GM12878 (cell line): ENCODE measurements at places on chromosomes 16 and 17.

- DNase-seq: no peak
Measured at GRCh38 chr16:56515665-56516064, 4.2 kb downstream of the BBS2 start.

DNA sequence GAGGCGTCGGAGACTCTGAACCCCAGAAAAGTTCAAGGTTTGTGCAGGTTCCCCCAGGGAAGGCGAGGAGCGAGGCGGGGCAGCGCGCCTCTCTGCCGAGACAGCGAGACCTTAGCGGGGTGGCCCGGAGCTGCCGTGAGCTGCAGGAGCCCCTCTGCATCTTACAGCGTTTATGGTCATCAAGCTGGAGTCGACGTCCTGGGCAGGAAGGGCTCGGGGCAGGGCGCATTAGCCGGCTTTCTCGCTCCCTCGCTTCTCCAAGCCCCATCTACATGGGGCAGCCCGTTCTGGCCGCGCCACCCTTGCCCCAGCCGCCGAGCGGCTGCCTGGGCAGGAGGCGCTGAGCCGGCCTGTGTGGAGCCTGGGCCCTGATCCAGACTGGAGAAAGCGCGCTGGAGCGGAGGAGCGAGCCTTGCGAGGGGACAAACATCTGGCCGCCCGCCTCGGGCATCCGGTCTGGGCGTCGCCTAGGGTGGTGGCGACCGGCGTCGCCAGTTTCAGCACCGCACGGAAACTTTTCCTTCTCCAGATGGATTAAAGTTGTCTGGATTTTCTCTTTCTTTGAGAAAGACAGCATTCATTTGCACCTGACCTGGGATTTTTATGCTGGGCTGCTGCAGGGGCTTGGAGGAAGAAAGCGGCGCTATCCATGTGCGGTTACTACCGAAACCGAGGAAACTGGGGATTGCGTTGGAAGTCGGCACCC is 750 bp downstream of the TMEM132E start:
- no peak for DNase-seq

- DNase-seq: no peak
Measured at GRCh38 chr16:20875355-20875650, 24.9 kb downstream of the DCUN1D3 start.

GRCh38 chr16:19132255-19132654 is 18.5 kb downstream of the ITPRIPL2 start:
- no peak for DNase-seq

DNA sequence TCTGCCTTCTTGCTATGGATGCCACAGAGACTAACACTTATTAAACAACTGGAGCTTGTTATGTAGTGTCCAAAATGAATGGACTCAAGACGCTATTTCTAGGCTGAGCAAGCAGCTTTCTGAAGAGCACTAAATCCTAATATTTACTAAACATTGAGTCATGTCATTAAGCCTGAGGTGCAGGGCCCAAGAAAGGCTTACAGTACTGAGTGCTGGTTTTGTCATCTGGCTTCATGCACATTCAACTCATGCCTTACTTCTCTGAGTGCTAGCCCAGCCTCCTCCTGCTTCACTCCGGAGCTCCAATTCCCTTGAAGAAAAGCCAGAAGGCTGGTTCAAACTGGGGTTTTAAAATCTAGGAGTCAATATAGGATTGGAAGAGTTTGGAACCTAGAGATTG is 363.3 kb upstream of the CDH5 start:
- DNase-seq: no peak

DNA sequence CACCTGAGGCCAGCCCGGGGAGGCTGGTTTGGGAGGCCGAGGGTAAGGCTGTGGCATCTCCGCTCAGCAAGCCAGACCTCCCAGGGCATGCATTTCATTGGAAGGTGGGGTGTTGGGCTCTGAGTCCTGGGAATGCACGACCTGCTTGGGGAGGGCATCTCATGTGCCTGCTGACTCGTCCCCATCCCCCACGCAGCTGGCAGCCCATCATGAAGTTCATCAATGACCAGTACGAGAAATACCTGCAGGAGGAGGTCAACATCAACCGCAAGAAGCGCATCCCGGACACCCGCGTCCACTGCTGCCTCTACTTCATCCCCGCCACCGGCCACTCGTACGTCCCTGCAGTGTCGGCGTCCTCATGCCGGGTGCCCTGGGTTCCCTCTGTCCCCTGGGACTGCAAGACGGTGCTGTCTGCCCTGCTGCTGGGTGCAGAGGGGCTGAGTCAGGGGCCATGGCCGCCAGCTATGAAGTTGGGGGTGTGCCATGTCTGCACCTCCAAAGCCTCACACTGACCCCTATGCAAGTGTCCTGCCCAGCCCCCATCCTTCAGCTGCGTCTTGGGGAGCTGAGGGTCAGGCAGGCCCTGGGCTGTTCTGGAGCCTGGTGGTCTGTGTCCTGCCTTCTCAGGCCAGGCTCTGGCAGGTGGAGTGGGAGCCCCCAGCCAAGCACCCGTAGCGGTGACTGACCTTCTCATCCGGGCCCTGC is 347.9 kb downstream of the SEC14L1 start:
- DNase-seq: no peak

DNA sequence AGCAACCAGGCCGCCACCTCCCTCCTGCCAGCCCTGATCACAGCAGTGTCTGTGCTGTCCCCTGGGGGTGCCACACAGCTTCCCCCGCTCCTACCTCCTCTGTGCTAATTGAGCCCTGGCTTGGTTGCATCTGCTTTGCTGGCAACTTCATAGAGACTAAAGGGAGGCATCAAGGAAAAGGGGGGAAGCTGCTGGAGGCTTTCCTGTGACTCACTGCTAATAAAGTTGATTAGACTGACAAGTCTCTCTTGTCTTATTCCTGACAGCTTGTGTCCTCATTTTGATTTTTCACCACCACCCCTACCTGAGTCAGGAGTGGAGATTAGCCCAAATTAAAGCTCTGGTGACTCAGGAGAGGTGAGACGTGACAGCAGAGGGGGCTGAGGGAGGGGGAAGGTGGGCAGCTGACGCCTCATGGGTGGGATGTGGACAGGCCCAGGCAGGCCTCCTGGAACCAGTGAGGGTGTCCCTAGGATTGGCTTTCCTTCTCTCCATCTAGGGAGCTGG is 310.0 kb downstream of the CBLN1 start:
- no peak for DNase-seq

DNA sequence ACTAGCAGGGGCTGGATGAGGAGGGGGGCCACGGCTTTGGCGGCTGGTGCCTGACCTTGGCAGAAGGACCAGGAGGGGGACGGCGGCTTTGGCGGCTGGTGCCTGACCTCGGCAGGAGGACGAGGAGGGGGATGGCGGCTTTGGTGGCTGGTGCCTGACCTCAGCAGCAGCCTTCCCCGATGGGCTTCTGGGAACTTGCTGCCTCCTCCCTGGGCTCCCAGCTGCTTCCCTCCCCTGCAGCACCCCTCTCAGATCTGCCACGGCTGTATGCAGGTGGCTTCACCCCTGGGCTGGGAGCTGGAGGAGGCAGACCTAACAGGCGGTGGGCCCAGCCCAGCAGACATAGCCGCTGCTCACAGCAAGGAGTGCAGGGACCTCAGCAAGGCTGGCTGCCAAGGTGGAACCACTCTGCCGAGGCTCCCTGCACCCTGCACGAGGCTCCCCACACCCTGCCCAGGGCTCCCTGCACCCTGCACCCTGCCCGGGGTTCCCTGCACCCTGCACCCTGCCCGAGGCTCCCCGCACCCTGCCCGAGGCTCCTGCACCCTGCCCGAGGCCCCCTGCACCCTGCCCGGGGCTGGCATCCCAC is 38.4 kb upstream of the CBFA2T3 start:
- no peak for DNase-seq

DNA sequence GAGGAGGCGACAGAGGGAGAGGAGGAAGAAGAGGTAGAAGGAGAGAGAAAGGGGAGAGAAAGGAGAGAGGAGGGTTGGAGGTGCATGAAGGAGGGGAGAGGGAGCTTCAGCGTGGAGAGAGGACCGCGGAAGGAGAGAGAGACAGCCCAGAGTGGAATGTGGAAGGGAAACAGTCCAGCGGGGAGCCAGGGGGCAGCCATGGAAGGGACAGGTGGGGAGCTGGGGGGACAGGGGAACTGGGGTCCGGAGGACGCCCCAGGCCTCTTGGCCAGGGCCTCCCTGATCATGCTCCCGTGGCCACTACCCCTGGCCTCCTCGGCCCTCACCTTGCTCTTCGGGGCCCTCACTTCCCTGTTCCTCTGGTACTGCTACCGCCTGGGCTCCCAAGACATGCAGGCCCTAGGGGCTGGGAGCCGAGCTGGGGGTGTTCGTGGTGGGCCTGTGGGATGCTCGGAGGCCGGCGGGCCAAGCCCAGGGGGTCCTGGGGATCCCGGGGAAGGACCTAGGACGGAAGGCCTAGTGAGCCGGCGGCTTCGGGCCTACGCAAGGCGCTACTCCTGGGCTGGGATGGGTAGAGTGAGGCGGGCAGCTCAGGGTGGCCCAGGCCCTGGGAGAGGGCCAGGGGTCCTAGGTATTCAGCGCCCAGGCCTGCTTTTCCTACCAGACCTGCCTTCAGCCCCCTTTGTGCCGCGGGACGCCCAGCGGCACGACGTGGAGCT is 759 bp downstream of the ASPHD1 start:
- DNase-seq: no peak

DNA sequence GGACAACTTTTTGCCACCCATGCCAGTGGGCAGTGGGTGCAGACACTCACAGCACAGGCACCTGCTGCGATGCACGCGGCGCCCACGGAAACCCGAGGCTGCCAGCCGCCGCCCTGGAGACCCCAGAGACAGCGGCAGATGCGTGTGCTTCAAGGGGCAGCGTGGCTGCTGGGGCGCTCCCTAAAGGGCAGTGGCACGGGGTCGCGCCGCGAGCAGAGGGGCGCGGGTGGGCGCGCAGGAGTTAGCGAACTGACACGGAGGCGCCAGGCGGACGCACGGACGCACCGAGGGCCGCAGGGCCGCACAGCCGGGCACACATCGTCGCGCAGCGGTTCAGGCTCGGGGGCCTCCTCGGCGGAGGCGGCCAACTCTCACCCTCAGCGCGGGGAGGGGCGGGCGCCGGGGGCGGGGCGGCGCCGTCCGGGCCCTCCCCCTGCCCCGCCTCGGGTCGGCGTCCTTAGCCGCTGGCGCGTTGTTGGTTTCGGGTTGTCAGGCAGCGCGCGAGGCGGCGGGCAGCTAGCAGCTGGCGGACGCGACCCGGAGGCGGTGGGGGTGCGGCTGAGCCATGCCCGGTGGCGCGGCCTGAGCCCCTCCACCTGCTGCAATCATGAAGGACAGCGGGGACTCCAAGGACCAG is at the start of gene KIF19:
KIF19 (plus strand) TSS at position 484 of the 637 bp plus-strand sequence; CDS start at position 608, 124 bp downstream.
- no peak for DNase-seq

DNA sequence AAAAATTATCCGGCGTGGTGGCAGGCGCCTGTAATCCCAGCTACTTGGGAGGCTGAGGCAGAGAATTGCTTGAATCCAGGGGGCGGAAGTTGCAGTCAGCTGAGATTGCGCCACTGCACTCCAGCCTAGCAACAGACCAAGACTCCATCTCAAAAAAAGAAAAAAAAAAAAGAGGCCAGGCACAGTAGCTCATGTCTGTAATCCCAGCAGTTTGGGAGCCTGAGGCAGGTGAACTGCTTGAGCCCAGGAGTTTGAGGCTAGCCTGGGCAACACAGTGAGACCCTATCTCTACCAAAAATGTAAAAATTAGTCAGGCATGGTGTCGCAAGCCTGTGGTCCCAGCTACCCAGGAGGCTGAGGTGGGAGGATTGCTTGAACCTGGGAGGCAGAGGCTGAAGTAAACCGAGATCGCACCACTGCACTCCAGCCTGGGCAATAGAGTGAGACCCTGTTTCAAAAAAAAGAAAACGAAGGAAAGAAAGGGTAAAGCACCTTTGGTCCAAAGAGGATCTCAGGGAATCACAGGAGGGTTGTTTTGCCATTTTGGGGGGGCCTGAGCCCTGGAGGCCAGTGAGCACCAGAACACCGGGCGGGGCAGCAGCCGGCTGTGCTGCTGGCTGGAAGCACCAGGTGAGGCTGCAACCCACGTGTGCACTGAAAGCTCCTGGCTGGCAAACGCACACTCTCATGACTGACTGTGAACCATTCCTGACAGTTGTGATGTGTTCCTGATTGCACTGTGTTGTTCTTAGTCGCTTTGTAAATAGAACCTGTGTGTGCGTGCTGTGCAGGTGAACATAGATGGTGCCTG is 18.4 kb downstream of the HS3ST6 start:
- DNase-seq: no peak

DNA sequence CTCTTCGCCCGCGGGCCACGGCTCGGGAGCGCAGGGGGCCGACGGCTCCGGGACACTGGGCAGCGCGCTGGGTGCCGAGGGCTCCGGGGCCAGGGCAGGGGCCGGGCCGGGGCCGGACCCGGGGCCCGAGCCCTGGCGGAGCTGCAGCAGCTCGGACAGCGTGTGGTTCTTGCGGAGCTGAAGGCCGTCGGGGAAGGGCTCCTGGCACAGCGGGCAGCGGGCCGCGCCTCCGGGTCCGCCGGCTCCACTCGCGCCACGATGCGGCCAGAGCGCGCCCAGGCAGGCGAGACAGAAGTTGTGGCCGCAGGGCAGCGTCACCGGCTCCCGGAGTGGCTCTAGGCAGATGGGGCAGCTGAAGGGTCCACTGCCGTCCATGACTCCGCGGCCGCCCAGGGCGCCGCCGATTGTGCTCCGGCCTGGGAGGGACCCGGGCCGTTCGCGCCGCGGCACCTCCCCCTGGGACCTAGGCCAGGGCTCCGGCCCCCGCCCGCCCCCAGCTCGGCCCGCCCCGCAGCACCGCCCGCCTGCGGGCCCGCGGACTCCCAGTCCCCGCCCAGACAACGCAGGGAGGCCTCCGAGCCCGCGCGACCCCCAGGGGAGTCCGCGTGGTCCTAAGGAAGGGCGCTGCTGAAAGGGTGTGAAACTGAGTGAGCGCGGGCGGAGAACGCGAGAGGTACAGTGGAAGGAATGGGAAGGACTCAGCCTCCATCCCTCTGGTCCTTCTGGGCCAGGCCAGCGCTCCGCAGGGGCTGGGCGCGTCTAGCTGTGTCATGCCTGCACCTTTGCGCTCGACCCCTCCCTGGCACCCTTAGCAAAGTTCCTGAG is at the start of gene TRIM47:
TRIM47 (minus strand) TSS at position 408 of the 825 bp plus-strand sequence; CDS start at position 375, 33 bp downstream.
- no peak for DNase-seq

- no peak for DNase-seq
Measured at GRCh38 chr17:63039899-63040602, 74.0 kb downstream of the TANC2 start.

DNA sequence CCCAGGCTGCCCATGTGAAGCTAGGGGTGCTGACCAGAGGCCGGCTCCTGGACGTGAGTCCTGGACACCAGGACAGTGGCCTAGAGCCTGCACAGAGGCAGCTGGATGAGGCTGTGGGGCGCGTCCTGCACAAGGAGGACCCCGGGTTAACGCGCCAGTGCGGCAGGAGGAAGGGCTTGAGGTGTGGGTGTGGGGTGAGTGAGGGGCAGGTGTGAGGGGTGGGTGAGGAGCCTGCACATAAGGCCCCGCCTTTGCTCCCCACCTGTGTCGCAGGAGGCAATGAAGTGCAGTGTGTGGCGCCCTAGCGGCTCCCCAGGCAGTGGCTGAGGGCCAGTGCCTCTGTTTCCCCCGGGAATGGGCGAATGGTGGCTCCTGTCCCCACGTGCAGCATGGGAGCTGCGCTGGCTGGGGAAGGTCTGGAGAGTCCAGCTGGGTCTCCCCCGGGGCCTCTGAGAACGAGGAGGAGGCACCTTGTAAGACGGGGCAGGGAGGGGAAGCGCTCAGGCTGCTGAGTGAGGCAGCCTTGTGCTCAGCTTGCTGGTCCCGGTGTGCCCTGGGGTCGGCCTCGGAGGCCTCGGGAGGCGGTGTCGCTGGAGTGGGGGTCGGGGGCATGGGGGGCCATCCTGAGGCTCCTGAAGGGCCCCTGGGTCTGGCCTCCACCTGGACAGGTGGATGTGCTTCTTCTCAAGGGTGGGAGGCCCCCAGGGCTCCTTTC is 3.2 kb downstream of the CD7 start:
- no peak for DNase-seq
